ENCODE measurements at places on chromosomes 5 and 9.

- DNase-seq = no peak
These were observed 12.6 kb upstream of the LPCAT1 start for GRCh38 chr5:1536322-1536845.

DNA sequence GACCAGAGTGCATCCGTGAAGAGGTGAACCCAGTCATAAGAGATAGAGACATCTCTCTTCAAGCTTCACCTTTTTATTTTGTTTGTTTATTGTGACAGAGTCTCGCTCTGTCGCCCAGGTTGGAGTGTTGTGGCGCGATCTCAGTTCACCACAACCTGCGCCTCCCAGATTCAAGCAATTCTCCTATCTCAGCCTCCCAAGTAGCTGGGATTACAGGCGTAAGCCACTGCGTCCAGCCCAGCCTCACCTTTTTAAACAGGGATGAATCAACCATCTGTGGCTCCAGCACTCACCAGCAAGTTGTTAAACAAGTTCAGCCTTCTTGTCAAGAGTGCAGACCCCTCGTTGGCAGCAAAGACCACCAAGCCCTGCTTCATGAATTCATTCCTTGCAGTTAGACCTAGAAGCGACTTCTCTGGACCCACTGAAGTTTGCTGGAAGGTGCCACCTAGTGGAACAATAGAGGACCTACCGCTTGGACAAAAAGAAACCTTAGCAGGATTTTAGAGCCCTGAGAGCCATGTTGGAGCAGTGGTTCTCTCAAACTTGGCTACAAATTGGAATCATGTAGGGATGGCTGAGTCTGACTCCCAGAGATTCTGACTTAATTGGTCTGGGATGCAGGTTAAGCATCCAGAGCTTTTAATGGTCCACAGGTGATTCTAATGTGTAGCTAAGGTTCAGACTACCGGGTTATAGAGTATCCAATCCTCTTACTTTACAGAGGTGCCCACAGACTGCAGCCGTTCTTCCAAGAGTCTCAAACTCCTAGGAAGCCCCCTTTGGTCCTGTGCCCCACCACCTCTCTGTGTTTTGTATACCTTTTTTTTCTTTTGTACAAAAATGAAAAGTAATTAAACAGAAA, 10.5 kb upstream of the GALNT10 start:
- DNase-seq = peak; percentile 31

GRCh38 chr5:34775886-34776285, 63.1 kb upstream of the TTC23L start:
- no peak for DNase-seq

- no peak for DNase-seq
These were observed 29.8 kb downstream of the MRRF start for GRCh38 chr9:122294531-122294930.

DNA sequence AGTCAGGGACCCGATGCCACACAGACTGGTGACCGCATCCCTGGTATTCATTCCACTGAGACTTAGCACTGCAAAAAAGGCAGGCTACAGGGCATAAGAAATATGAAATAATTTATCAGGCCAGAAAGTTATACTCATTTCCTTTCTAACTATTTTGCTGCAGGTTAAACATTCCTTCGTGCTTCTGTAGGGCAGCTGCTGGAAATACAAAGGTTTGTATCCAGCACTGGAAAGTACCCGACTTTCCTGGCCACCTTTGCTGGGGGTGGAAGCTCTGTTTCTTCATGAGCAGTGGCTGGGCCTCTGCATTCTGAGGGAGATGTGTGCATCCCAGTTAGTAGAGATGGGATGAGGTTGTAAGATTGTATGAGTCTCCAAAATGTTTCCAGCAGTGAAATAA, 478.6 kb upstream of the WWC1 start:
- no peak for DNase-seq

- DNase-seq = no peak
These were observed 5.2 kb downstream of the TNFAIP8 start for GRCh38 chr5:119360905-119361593.

DNA sequence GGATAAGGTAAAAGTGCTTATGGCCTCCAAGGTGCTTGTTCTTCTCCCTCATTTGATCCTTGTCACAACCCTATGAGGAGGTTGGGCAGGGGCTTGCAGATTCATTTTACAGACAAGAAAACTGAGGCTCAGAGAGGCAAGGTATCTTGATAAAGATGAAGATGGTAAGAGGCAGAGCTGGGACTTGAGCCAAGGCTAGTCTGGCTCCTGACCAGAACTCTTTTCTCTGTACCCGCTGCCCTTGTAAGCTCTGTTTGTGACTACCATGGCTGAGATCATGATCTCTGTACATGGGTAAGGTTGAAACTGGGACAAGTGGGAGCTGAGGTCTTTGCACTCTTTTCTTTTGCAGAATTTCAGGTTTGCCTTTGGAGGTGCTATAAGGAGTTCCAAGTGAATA, 33.6 kb downstream of the SEC61B start:
- no peak for DNase-seq

DNA sequence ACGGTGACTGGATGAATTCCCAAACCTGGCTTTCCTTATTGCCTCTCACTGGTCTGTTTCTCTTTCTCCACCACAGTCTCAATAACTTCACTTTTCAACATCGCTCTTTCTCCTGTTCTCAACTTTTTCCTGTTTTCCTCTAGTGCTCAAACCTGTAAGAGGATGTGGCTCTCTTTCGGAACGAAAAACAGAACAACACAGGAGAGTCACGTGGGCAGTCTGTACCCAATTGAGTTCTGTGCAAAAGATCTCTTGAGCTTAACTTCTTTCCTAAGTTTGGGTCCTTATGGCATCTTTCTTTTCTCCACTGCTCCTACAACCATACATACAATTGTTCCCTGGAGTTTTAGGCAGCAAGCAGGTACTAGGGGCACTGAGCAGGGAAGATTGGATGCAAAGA, 8.9 kb downstream of the HAVCR1 start:
- DNase-seq = no peak

DNA sequence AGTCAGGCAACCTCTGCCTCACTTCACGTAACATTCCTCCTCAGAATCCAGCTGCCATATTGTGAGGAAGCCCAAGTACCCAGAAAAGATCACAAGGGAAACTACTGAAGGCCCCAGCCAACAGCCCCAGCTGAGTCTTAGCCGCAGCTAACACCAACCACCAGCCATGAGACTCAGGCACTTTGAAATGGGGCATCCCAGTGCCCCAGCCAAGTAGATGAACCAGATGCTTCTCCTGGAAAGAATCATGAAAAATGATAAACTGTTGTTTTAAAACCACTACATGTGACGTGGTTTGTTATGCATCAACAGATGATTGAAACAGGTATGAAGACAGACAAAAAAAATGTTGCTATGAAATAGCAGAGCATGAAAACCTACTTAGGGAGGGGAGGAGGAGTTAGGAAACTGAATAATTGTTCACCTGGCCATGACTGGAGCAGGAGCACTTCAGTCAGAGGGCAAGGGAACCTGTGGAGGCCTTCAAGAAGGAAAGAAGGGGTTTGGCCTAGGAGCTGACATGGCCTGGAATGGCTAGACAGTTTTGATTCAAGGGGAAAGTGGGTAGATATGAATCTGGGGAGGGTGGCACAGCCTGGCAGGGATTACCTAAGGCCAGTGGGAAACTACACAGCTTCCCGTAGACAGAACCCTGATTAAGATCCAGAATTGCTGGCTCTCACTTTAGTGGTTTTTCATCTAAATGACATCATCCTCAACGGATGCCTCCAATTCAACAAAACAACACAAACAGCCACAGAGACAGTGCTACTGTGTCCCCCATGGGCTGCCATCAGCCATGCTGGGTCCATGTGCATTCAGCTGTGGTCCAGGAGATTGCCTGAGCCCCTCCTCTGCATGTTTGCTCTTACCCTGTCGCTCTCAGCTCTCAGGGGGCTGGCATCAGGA, 211.6 kb downstream of the SYK start:
- DNase-seq = no peak

GRCh38 chr5:84069608-84070179, 315.0 kb downstream of the EDIL3 start:
- no peak for DNase-seq

GRCh38 chr5:60463179-60463868, 236.6 kb downstream of the DEPDC1B start:
- no peak for DNase-seq

GRCh38 chr9:92716557-92716956, 46.6 kb upstream of the IPPK start:
- DNase-seq = peak; percentile 53

- no peak for DNase-seq
These were observed 93.7 kb downstream of the NDFIP1 start for GRCh38 chr5:142202282-142202681.

- DNase-seq = no peak
These were observed 32.5 kb upstream of the PPP1R26 start for GRCh38 chr9:135447126-135447525.

GRCh38 chr5:136732751-136733150, 367.4 kb upstream of the TRPC7 start:
- DNase-seq = no peak

- DNase-seq = no peak
These were observed 80.1 kb upstream of the DMAC1 start for GRCh38 chr9:7879551-7880245.

GRCh38 chr5:131288328-131288727, 24.5 kb downstream of the CDC42SE2 start:
- no peak for DNase-seq

DNA sequence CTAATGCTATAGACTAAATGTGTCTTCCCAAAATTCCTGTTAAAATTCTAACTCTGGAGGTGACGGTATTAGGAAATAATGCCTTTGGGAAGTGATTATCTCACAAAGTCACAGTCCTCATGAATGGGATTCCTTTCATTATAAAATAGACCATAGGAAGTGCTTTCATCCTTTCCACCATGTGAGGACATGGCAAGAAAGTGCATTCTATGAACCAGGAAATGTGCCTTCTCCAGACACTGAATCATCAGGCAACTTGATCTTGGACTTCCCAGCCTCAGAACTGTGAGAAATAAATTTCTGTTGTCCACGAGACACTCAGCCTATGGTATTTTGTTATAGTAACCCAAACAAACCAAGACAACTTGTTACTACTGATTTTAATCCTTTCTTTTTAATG, 582.4 kb upstream of the C9orf72 start:
- DNase-seq = no peak

GRCh38 chr5:88244686-88245085, 24.0 kb downstream of the TMEM161B start:
- DNase-seq = no peak

GRCh38 chr9:116238225-116238624, 84.6 kb downstream of the PAPPA start:
- DNase-seq = no peak

DNA sequence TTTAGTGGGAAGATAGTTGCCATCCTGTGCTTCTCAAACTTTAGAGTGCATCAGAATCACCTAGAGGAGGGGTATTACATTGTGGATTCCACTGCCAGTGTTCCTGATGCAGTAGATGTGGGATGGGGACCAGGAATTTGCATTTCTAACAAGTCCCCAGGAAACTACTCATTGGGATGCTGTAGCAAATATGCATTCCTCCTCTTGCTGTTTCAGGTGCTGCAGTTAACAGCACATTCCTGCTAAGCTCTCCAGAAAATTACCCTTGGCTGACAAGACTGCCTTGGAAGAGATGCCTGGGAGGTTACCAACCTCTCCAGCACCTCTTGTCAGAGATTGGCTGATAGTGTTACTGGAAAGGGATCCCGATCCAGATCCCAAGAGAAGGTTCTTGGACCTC, 270.5 kb downstream of the OSTF1 start:
- no peak for DNase-seq

GRCh38 chr5:33422191-33422590, 18.6 kb upstream of the TARS1 start:
- no peak for DNase-seq

GRCh38 chr9:134698111-134698510, 56.5 kb downstream of the COL5A1 start:
- DNase-seq = no peak

DNA sequence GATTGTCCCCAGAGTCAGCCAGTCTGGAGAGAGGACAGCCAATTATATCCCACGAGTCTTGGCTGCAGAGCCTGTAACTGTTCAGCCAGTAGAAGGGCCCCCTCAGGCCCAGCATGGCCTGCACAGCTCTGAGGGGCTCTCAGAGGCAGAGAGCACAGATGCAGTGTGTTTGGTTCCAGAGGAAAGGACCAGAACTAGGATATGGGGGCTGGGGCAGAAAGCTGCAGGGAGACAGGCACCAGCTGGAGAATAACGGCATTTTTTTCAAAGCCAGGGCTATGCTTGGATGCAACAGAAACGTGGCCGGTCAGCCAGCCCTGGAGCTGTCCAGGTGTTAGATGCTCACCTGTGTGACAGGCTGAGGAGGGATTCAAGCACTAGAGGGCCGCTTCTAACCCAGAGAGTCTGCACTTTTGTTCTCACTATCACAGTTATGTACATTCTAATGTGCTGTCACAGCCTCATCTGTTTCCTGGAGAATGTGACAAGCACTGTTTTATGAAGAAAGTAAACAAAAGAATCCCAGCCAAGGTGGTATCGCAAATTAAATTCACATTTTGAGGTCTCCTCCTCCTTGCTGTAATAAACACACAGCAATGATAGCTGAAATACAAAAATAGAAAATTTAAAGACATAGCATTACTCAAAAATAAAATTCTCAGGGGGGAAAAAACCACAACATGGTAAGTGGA, 96.5 kb downstream of the GABBR2 start:
- no peak for DNase-seq

- DNase-seq = no peak
These were observed 6.9 kb upstream of the BOD1 start for GRCh38 chr5:173623296-173623771.

GRCh38 chr9:134375430-134376385, 49.5 kb downstream of the RXRA start:
- DNase-seq = no peak

GRCh38 chr5:67887748-67888161, 327.8 kb upstream of the PIK3R1 start:
- no peak for DNase-seq

- DNase-seq = no peak
These were observed 255.1 kb downstream of the MAT2B start for GRCh38 chr5:163760498-163760897.

DNA sequence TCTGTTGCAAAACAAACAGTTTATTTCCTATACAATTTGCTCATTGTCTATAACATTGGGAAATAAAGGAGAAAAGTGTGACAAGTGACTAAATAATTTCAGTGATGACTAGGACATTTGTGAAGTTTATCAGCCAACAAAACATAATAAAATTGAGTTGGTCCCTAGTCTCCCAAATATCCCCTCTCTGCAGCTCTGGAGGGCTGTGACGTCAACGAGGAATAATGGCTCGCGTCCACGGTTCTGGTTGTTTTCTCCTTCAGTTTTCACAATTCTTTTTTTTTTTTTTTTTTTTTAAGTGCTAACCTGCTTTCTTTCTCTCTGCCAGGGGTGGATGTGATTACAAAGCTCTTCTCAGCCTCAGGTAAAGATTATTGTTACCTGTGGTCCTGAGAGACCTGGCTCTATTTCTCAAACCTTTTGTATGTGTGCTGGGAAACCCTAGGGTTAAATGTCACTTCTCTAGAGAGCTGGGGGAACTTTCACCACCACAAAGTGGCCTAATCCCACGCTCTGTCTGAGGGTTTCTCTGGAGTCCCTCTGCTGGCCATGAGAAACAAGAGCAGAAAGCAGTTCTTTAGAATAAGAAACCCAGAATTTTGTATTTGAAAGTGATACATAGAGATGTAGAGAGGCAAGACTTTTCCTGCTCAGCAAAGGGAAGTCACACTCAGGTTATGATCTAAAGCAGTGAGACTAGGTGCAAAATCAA, 36.2 kb upstream of the ANKRD55 start:
- DNase-seq = no peak

GRCh38 chr9:21902136-21902535, 92.1 kb downstream of the CDKN2A start:
- DNase-seq = no peak

Measured in NCI-H1930 (cell line).